ENCODE measurements at places on chromosomes 6 and 20. TPM values are rescaled to one million over a fixed set of nuclear protein-coding genes. Genes with fewer than 3 reads are reported as not detected.

ADGRB3 gene
- polyA plus RNA-seq = 0.10 TPM

SIRPB1 gene
- polyA plus RNA-seq = 0.73 TPM

SIRPB2 gene
- 0.27 TPM for polyA plus RNA-seq

SAMD3 gene
- polyA plus RNA-seq = 0.09 TPM

EBF4 gene
- 0.52 TPM for polyA plus RNA-seq

MICAL1 gene
- polyA plus RNA-seq = 5.0 TPM

DNA sequence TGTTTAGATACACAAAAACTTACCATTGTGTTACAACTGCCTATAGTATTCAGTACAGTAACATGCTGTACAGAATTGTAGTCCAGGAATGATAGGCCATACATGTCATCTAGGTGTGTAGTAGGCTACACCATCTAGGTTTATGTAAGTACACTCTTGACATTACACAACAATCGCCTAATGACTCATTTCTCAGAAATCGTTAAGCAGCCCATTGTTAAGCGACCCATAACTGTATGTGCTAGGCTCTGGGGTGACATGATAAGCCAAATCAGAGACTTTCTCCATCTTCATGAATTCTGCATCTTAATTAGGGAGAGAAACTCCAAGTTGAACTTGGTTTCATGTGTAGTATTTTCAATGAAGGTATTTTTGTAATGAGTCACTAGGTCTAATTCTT is 17.2 kb downstream of the STK35 start:
- DNase-seq = no peak

- no peak for DNase-seq
Measured at GRCh38 chr6:63804381-63804956, 168.9 kb downstream of the PHF3 start.

GRCh38 chr6:53790886-53791285 is 3.9 kb upstream of the LRRC1 start:
- no peak for DNase-seq

DNA sequence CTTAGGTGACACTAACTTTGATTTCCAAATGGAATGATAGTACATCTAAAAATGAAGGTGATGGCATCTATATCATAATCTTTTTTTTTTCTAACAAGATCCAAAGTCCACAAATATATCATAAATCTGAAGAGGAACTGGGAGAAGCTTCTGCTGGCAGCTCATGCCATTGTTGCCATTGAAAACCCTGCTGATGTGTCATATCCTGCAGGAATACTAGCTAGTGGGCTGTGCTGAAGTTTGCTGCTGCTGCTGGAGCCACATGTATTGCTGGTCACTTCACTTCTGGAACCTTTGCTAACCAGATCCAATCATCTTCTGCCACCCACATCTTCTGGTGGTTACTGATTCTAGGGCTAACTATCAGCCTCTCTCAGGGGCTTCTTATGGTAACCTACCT is 27.4 kb upstream of the KHDC1 start:
- DNase-seq = no peak

DNA sequence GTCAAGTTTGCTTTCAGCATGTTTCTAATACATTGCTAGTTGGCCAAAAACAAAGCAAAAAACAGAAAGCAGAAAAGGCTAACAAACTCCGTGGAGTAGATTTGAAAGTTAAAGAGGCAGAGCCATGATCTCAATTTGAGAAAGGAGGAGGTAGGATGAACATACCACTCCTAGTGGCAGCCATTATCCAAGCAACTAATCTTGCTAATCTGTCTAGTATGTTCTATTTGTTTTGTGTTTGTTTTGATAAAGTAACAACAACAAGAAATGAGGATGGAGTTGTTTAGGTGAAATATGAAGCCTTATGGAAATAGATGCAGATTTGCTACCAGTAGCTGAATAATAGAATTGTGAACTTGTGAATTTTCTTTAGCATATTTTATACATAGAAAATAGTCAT is 295.5 kb upstream of the PRDM1 start:
- DNase-seq = no peak

DNA sequence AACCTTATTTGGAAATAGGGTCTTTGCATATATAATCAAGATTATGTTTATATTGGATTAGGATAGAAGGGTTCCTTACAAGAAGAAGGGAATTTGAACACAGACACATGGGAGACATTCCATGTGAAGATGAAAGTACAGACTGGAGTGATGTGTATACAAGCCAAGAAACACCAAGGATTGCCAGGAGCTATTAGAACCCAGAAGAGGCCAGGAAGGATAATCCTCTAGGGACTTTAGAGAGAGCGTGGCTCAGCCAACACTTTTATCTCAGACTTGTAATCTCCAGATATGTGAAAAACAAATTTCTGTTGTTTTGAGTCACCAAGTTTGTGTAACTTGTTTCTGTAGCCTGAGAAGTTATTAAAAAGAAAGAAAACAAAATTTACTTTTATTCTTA is 1173.9 kb upstream of the CITED2 start:
- no peak for DNase-seq

DNA sequence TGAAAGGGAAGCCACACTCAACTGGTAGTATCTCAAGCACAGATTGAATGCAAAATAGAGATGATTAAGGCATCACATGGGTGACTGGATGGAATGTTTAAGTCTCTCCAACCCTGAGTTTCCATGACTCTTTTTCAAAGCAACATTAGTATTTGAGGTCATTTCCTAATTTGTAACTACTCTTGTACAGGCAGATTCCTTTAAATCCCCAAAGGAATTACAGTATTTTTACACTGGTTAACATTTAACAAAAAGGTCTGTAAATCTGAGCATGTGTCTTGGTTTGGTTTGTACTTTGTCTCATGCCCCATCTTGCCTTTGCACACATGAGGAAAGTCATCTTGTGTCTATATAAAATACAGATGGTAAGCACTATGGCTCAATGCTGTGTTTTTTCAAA is 15.1 kb downstream of the RMND1 start:
- no peak for DNase-seq

- DNase-seq = no peak
Measured at GRCh38 chr20:32569380-32570305, 15.5 kb downstream of the NOL4L start.

DNA sequence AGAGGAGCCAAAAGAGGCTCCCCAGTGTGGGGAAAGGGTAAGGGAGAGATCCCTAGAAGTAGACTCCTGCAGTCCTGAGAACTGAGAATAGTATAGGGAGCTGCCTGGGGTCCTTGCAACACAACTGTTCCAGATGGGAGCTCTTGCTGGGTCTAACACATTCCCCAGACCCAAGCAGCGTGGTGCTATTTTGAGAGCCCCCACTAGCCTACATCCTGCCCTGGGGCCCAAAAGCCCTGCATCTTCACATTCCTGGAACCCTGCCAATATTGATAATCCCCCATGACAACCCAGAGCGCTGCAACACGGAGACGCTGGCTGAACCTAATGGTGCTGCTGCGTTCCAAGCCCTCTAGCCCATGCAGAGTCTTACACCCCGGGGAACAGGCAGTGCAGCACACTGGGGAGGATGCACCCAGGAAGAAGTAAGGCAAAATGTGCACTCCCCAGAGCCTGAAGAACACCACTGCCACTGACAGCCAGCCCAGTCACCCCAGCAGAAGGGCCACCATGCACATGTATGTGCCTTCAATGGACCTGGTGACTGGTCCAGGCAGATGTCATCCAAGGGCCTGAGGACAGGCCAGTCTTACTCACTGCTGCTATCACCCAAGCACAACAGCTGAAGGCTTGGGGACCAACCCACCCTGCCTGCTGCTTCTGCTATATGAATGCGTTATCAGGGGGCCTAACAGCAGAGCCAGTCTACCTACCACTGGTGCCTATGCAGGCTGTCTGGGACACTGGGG is 7.0 kb upstream of the RNF217 start:
- no peak for DNase-seq

DNA sequence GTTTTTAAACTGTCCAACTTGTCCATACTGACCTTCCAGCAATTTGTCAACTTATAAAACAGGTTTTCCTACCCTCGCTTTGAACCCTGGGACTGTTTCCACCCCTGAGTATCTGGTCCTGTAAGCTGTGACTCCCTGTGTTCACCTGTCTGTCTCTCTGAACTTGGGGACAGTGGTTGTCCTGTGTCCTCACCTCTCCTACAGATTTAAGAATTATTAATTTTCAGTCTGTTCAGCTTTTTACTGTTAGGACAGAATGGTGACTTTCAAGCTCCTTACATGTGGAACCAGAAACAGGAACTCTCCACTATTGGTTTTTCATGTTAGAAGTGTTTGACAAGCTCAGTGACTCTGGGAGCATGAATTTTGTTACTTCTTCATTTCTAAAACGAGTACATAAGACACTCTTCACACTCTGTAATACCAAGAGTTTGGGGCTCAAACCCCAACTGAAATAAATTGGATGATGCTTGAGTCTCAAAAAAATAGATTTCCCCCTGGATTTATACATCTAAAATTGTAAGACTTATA is 713.9 kb downstream of the COL12A1 start:
- no peak for DNase-seq

- no peak for DNase-seq
Measured at GRCh38 chr6:155962276-155962675, 506.6 kb upstream of the NOX3 start.

- no peak for DNase-seq
Measured at GRCh38 chr20:60407011-60407771, 449.0 kb downstream of the CDH26 start.

DNA sequence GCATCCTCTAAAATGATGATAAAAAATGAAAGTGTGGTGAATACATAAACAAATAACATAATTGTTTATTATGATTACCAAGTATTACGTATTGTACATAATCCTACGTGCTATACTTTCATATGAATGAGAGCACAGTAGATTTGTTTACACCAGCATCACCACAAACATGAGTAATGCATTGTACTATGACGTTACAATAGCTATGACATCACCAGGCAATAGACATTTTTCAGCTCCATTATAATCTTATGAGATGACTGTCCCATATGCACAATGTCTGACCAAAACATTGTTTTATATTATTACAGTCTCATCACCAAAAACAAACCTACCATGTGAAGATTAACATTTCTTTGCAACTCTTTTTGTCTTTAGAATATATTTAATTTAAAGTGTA is 225.7 kb upstream of the TENT5A start:
- no peak for DNase-seq

DNA sequence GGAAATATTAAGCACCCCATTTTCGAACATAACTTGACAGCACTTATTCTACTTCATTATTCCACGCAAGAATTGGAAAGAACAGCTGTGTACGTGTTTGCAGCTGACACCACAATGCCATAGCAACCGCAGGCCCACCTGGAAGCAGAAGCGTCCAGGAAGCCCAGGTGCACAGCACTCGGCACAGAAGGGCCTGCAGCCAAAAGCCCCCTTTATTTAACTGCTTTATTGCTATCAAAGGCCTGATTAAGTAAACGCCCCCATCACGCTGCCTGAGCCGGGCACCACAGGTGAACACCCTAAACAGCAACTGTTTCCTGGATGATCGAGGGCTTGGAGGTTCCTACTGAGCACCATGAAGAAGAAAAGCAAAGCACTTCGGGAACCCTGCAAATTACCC is 6.3 kb downstream of the TAF4 start:
- DNase-seq = no peak

DNA sequence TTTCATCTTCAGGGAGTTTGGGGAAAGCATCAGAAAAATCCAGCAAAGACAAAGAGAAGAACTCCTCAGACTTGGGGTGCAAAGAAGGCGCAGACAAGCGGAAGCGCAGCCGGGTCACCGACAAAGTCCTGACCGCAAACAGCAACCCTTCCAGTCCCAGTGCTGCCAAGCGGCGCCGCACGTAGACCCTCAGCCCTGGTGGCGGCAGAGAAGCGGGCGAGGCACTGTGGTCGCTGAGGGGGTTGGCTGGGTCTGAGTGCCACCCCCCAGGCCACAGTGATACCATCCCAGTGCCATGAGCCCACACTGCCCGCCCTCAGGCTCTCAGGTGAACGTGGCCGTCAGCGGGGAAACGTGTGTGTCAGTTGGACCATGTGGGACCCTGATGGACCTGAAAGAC is 3.2 kb downstream of the MRGBP start:
- DNase-seq = no peak

Data from psoas muscle (tissue), 8 donors.